ENCODE measurements at places on chromosomes 1 and 21.

DNA sequence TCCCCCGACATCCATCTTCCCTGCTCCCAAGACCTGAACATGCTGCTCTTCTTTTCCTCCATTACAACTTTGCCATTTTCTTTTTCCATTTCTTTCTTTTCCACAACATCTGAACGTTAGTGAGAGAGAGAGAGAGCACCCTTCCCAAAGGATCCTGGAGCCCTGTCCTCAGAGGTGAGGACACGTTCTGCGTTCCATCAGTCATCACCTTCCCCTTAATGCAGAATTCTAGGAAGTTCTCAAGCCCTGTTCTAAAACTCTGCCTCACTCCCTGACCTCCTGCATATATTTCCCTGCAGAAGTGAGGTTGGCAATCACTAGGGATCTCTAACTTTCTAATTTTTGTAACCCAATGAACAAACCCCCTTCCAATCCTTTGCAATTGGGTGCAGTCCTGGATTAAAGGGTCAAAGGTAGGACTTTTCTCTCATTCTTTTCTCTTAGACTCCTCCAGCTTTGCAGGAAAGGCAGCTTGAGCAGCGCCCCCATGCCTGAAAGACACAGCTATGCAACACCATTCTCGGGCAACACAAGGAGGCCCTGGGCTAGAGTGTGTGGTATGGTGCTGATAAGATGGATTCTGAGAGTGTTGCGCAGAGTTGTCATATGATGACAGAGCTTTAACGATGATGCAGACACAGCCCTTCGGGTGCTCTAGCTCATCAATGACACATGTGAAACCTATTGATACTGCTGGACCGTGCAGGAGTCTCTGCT, 59.2 kb upstream of the TNR start:
- DNase-seq = no peak

- DNase-seq = no peak
These were observed 82.5 kb downstream of the NRIP1 start for GRCh38 chr21:14982336-14982735.

DNA sequence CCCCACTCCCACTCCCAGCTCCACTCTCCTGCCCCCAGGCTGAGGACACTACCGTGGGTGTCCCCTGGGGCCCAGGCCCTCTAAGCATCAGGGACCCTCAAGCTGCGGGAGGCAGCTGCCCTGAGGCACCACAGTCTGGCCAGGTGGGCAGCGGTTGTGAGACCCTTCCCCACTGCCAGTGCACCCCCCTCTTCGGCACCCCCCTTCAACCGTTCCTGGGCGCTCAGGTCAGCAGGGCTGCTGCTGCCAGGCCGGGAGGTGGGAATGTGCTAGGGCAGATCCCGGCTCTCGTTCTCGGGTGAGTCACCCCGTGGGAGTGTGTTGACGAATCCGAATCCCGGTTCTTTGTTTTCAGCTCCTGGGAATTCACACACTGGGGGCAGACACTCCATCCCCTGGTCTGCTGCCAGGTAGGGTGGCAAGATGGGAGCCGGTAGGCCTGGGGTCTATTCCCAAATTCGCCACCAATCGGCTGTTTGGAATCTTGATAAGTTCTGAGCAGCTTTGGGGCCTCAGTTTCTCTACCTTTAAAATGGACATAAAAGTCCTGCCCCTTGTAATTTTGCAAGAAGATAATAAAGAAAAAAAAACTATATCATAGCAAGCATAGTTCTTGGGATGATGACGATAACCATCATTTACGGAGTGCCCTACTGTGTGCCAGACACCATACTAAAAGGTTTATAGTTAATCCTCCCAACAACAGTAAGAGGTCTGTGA, 28.5 kb upstream of the CASZ1 start:
- DNase-seq = no peak

DNA sequence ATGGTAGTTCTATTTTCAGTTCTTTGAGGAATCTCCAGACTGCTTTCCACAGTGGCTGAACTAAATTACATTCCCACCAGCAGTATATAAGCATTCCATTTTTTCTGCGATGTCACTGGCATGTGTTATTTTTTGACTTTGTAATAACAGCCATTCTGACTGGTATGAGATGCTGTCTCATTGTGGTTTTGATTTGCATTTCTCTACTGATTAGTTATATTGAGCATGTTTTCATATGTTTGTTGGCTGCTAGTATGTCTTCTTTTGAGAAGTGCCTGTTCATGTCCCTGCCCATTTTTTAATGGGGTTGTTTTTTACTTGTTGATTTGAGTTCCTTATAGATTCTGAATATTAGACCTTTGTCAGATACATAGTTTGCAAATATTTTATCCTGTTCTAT, 87.9 kb downstream of the RPS6KC1 start:
- DNase-seq = no peak

DNA sequence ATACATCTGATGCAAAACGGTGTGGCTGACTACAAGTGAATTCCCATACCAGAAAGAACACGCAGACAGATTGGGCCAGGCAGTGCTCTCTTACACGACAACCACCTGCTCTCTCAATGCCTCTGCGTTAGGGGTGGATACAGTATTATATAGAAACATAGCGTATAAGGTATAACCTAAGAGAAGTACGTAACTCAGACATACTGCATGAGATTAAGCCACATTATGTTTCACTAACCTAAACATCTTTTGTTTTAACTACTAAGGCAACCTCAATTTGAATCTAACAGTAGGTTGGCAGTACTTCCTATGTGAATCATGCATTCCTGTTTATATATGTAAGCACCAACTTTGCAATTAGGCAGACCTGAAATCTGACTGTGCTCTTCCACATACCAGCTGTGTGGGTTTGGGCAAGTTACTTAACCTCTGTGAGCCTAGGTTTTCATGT, 58.1 kb upstream of the COA6 start:
- DNase-seq = peak; percentile 74

GRCh38 chr1:161439280-161440232, 65.7 kb upstream of the FCGR2A start:
- no peak for DNase-seq

DNA sequence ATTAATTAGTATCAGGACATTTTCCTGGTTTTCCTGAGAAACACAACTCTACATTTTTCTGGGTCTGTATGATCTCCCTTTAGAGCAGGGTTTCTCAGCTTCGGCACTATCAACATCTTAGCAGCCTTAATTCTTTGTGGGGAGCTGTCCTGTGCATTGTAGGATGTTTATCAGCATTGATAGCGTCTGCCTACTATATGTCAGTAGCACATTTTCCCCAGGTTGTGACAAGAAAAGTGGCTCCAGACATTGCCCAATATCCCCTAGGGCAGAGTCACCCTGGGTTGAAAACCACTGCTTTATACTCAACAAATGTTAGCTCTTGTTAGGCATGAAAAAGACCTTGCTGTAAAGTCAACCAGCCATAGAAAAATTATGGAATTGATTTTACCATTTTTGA, 195.1 kb upstream of the FMN2 start:
- no peak for DNase-seq

DNA sequence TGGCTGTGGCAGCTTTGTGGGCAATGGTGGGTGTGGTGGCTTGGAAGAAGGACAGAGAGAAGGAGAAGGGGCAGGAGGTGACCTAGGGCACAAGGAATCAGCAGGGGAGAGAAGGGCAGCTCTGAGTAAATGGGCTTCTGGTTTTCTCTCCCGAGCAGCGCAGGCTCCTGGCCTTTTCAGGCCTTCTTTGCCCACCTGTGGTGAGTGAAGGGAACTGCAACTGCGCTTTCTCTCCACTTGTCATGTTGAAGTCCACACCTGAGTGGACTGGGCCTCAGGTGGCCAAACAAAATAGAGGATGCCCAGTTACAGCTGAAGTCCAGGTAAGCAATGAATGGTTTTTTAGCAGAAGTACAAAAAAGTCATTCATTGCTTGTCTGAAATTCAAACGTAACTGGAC, 29.4 kb upstream of the KCNA10 start:
- no peak for DNase-seq

- no peak for DNase-seq
These were observed 5.4 kb downstream of the PADI6 start for GRCh38 chr1:17377325-17377953.

GRCh38 chr1:21188235-21188634, 11.5 kb upstream of the EIF4G3 start:
- no peak for DNase-seq

GRCh38 chr21:14890141-14890540, 174.7 kb downstream of the NRIP1 start:
- no peak for DNase-seq

GRCh38 chr1:101460739-101461138, 223.9 kb downstream of the S1PR1 start:
- no peak for DNase-seq

DNA sequence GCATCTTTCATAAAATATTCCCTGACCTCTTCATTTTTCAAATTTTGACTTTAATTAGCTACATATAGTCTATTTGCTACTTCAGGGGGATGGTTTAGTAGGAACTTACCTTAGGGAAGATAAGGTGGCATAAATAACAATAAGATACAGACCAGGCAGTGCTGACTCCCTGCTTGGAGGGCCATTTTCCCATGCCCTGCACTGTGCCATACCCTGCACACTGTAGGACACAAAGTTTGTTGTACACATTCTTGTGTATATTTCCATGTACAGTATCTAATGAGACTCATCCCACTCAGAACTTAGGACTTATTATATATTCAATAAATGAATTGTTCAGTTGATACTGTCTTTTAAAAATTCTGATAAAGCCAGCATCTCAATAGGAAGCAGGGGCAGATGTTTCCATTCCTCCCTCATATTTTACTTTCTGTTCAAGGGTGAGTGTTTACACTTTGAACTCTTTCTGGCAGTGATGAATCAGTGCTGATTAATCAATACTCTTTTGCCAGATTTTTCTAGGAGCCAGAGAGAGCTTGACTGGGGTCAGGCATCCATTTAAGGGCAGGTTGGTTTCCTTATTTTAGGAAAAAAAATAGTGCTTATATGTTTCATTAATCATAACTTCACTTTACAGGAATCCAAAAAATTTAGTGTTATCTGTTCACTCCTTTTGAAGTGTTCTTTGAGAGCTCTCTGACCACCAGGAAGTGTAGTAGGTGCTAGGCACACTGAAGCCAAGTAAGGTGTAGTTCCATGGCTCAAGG, 30.6 kb downstream of the MPZL1 start:
- no peak for DNase-seq

DNA sequence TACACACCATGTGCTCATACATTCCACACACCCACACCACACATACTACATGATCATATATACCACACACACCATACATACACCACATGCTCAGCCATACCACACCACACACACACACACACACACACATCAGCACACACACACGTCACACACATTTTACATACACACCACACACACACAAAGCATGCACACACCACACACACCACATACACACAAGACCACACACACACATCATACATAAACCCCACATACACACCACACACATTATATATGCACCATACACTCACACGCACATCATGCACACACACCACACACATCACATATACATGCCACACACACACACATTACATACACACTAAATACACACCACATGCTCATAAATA, 124.5 kb upstream of the ERG start:
- DNase-seq = no peak

DNA sequence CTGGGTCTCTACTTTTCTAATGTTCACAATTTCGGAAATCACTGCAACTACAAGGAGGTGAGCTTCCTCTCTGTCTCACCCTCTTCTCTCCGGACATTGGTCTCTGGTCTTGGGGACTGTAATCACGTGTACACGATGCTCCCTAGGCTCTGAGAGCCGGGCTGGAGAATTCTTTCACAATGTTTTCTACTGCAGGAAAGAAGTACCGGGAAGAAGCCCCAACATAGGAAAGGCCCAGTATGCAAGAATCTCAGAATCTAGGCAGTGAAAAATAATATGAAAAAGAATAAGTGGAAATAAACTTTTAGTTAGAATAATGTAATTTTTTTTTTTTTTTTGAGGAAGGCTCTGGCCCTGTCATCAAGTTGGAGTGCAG, 13.5 kb upstream of the HJV start:
- no peak for DNase-seq

DNA sequence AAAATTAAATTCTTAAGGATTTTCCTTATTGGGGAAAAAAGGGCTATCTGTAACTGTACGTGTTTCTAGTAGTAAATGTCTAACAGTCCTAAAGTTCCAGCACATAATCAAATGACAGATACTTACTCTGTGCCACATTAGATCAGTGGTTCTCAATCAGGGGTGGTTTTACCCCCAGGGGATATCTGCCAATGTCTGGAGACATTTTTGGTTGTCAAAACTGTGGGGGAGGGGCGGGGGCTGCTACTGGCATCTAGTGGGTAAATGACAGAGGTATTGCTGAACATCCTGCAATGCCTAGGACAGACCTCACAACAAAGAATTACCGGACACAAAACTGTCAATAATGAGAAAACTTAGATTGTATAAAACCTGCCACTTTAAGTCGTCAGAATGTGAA, 33.4 kb upstream of the PTPRC start:
- no peak for DNase-seq

GRCh38 chr1:192159781-192160180, 1.5 kb downstream of the RGS18 start:
- DNase-seq = no peak

GRCh38 chr1:226920446-226920894, 19.6 kb upstream of the COQ8A start:
- no peak for DNase-seq

DNA sequence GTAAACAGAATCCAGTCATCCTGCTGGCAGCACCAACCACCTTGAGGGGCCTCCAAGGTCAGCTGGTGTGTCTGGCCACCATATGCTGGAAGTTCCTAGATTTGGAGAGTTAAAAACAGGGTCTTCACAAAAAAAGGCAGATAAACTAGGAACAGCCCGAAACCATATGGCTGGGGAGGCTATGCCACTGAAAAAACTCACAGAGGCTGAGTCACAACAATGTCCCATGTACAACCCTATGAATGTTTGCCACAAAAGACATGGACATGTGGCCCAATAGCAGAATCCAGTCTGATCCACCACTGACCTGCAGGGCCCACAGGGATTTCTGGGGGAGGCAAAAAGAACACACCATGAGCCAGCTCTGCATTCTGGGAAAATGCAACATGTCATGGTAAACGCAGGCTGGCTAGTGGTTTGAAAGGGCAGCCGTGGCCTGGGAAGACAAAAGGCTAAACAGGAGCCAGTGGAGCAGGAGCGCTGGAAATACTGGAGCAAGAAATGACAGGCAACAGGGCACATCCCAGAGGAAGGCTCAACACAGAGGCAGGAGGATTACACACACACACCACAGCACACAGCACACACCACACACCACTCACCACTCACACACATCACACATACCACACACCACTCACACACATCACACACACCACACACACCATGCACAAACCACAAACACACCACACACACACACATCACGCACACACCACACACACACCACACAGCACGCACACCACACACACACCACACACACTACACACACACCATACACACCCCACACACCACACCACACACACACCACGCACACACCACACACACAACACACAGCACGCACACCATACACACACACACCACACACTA, 55.4 kb downstream of the HSF2BP start:
- DNase-seq = no peak

GRCh38 chr1:185813401-185813979, 79.3 kb downstream of the HMCN1 start:
- no peak for DNase-seq

DNA sequence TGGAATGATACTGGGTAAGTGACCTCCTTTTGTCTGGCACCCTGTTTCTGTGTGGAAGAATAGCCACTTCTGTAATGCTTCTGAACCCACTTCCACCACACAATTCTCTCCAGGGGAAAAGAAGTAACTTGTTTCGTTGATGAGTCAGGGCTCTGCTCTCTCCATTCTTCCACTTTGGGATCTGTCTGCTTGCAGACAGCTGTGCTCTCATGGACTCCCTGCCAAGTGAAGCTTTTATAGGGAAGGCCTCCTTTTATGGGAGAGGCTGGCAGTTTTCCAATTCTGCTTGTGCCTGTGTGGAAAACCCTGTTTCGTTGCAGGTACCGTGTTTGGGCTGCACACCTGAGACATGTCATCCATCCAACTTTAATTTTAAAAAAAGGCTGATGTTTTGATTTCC, 130.7 kb downstream of the GIPC2 start:
- DNase-seq = no peak

Data from CD4-positive, alpha-beta T cell treated with Interleukin-6 at 100 ng/mL for 8 hours (primary cell).